ENCODE measurements at places on chromosomes 5 and 9.
A peak's percentile ranks its signal among the peaks of the same experiment; 100 is the strongest.

- no peak for DNase-seq
These were observed 157.7 kb downstream of the SLC24A2 start for GRCh38 chr9:19631181-19631580.

- DNase-seq: no peak
These were observed 18.5 kb upstream of the SNX2 start for GRCh38 chr5:122756264-122756911.

GRCh38 chr9:120937127-120937526, 10.5 kb upstream of the TRAF1 start:
- DNase-seq: no peak

DNA sequence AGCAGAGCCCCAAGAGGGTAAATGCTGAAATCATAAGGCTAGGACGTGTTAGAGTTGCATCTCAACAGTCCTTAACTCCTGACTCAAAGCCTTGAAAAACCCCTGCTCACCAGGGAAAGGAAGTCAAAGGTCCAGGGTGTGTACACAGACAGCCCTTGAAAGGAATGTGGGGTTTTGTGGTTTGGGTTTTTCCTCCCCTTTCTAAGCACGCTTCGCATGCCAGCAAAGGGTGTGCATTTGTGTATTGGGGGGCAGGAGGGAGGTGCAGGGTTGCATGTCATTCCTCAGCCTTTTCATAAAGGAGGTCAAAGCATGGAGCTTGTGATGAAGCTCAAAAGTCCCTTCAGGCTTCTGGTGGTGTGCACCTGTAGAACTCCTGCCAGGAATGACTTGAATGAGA, 17.3 kb upstream of the XPA start:
- DNase-seq: no peak

DNA sequence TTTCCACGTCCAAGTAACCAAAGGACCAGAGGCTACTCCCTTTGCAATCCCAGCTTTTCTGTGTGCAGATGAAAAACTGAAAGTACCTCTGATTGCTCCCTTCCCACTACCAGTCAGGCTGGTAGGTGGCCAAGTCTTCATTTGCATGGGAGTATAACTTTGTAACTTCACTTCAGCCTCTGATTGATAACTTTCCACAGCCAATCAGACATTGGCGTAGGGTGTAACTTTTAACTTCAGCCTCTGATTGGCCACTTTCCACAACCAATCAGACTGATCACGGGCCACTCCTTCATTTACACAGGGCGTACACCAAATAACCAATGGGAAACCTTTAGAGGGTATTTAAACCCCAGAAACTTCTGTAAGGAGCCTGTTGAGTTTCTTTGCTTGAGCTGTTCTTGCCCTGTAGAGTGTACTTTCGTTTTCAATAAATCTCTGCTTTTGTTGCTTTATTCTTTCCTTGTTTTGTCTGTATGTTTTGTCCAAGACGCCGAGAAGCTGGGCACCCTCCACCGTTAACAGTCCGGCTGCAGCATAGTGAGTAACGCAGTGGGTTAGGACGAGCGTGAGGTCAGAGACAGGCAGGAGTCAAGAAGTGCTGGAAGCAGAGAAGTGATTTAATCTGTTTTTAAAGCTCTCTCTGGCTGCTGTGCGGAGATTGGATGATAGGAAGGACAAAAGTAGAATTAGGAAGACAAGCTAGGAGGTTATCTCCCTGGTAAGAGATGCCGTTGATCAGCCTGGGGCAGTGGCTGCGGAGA, 3.5 kb upstream of the EXOSC2 start:
- DNase-seq: no peak

- peak; percentile 21 for DNase-seq
These were observed 33.6 kb downstream of the PRRT1B start for GRCh38 chr9:131578731-131579504.

DNA sequence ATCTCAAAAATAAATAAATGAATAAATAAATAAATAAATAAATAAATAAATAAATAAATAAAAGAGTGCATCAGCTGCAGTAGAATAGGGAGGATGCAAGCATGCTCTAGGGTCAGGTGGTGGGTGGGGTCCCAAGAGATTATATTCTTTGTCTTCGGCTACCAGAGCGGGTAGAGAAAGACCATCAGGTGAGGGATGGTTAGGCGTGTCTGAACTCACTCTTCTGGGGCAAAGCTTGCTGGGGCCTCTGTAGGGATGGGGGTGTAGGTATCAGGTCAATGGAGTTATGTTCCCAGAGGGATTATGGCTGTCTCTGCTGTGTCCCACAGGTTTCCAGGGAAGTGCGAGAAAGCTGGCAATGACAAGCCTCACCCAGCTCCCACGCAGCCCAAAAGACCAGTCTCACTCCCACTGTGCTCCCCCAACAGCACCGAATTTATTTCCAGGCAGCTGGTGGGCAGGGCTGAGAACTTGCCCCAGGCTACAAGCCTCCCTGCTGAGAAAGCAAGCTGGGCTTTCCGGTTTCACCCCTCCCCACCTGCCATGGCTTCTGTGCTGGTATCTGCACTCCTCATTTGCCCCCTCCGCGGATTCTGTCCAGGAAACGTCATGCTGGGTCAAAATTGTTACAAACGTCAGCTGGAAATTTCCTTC, 180.8 kb downstream of the LURAP1L start:
- DNase-seq: no peak

DNA sequence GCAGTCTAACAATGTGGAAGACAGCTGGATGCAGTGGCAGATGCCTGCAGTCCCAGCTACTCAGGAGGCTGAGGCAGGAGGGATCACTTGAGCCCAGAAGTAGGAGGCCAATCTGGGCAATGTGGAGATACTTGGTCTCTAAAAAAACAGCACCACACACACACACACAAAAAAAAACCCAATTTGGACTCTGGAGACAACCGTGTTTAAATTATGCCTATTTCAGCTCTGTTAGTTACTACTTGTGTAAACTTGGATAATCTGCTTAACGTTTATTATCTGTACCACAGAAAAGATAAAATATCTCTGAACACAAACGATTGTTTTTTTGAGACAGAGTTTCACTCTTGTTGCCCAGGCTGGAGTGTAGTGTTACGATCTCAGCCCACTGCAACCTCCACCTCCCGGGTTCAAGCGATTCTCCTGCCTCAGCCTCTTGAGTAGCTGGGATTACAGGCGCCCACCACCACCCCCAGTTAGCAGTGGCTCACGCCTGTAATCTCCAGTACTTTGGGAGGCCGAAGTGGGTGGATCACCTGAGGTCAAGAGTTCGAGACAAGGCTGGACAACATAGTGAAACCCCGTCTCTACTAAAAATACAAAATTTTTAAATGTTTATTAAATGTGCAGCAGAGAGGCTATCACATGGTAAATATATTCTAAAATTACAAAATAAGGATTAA, 17.7 kb downstream of the RAPGEF6 start:
- DNase-seq: no peak

DNA sequence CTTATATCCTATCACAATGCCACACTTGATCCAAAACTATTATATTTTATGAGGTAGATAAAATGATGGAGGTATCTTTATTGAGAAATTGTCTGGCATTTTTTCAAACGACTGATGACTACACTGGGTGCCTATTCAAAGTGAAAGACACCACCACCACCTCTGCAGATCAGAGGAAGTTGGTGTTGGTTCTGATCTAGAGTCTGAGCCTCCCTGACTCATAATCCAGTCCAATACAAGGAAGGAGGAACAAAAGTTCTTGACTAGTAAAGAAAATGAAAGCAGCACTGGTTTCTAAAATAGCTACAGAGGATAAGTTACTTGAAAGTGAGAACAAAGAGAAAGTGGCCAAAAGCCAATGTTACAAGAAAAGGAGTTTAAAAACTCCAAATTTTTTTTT, 139.9 kb downstream of the RFX3 start:
- DNase-seq: no peak

- no peak for DNase-seq
These were observed 5.2 kb downstream of the CRB2 start for GRCh38 chr9:123361086-123361730.

DNA sequence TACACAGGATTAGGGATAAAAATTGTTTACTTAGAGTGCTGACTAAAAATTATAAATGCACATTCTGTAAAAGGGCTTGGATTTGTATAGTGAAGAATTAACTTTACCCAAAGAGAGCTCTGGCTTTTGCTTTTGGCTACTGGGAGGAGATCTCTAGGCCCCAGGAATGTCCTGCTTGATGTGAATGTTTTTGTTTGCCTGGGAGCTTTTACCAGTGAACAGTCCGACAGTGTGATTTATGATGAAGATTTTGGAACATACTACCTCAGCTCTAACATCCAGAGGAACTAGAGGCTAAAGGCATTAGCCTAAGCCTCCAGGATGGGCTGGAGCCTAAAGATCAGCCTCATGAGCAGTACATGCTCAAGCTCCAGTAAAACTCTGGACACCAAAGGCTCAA, 103.7 kb upstream of the RFX3 start:
- DNase-seq: no peak

DNA sequence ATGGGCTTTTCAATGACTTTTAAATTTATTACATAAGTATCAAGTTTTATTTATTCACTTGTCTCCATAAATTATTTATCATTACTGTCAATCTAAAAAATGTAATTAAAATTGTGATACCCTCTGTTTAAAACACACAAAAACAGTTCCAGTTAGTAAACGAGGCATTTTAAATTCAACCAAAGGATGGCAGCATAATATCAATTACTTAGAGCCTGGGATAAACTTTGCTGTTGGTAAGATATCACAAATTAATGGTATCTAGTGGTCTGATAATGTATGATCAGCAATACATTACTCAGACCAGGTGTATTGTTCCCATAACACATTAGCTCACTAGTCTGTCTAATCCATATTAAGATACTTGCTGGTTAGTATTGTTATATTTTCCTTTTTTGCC, 9.6 kb upstream of the IFNE start:
- DNase-seq: no peak

GRCh38 chr9:132008855-132009812, 70.5 kb downstream of the MED27 start:
- DNase-seq: no peak

DNA sequence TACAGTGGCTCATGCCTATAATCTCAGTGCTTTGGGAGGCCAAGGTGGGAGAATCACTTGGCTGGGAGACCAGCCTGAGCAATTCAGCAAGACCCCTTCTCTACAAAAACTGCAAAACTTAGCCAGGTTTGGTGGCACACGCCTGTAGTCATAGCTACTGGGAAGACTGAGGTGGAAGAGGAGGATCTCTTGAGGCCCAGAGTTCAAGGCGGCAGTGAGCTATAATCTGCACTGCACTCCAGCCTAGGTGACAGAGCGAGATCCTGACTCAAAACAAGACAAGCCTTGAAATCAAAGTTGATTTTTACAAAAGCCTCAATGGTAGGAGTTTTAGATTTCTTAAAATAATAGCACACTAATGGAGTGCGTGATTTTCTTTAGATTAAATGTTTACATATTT, 14.6 kb downstream of the UBE2D2 start:
- no peak for DNase-seq

DNA sequence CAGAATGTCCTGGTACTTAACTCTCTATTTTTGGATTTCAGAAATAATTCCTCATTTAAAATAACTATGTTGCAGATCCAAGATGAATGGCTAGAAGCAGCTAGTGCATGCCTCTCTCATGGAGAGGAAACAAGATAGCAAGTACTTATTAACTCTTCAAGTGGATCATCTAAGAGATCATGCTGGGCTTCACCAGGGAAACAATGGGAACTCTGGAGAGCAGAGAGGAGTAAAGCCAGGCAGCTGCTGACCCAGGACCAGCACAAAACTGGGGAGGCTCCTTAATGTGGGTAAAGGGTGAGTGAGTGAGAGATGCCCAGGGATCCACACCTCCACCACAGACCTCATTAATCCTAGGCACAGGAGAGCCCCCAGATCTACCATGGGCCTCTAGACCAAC, 897.8 kb upstream of the ACO1 start:
- DNase-seq: no peak

GRCh38 chr5:123371575-123372179, 51.5 kb downstream of the CEP120 start:
- peak; percentile 9 for DNase-seq

DNA sequence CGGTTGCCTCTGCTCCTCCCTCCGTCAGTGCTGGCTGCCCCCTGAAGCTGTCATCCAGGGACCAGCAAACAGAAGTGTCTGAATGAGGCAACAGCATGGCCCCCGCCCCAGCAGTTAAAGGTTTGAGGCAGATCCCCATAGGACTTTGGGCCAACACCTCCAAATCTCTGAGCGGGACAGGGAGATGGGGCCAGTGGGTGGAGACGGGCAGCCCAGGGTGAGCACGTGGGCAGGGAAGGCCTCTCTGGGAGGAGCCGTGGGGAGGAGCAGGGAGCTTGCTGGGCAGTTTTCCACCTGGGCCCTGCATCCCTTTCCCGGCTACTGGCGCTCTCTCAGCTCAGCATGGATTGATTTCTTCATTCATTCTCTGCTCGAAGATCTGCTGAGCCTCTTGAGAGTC, 39.1 kb upstream of the NOTCH1 start:
- DNase-seq: no peak

DNA sequence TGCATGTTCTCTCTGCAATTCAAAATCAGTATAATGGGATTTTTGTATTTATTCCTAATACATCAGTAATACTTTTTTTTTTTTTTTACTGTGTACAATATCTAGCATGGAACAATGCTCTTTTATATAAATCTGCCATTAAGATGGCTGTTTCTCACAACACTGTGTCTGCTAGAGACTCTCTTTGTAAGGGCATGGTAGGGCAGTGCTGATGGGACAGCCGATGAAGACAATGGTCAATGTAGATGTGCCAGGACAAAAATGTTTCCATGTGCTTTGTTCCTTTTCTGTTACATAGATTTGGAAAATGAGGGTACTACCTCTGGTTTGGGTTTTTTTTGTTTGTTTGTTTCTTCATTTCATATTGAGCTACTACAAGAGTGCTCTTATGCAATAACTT, 95.3 kb upstream of the ITGA2 start:
- DNase-seq: no peak

DNA sequence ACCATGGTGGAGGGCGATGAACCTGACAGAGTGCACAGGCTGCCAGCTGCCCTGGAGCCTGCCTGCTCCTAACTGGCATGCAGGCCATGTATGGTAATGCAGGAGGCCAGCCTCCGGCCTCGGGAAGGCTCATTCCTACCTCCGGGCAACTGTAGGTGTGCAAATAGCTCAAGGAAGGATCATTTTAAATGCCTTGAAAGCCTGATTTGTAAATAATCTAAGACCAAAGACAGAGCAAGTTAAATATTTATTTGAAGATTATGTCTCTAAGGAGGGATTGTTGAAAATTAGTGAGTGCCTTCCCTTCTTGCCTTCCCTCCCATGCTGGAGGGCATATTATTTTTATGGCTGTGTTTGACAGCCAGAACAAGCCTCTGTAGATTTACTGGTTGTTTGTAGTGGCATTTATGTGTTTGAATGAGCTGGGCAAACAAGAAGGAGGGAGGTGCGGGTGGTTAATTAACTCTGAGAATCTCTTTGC, 285.7 kb upstream of the TUT7 start:
- no peak for DNase-seq

DNA sequence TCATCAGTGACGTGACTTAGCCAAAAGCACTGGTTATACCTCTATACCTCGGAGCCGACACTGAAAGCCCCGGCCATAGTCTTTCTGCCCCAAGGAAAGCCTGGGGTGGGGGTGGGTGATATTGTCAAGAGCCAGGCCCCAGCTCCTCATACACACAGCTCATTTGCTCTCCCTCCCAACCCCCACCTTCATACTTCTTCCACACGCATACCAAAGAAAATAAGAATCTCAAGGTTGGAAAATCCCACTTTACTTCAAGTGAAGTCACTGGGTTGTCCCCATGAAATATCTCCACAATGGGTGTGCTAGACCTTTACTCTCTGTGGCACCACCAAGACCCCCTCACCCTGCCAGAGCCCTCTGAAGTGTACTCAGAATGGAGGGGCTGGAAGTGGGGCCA, 27.1 kb upstream of the MGAT1 start:
- DNase-seq: no peak

GRCh38 chr5:633501-633955, 21.4 kb downstream of the CEP72 start:
- DNase-seq: no peak

- no peak for DNase-seq
These were observed 533.4 kb downstream of the PDE4D start for GRCh38 chr5:59360130-59360555.
